GM04503 (cell line): ENCODE measurements at places on chromosomes 13 and 19.
A peak's percentile ranks its signal among the peaks of the same experiment; 100 is the strongest.

DNA sequence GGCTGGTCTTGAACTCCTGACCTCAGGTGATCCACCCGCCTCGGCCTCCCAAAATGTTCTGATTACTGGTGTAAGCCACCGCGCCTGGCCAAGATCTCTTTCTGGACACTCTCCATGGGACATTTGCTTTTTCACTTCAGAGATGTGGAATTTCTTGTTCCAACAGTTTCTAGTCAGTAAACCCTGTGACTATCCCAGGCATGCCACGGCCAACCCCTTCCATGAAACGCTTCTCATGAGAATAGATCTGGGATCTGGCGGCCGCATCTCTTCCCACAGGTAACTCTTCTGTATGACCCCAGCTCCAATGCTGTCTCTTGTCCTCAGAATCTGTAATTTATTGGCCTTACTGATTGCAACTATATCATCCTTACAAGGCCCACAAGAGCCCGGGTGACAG, 16.2 kb downstream of the PLPP2 start:
- DNase-seq: no peak

DNA sequence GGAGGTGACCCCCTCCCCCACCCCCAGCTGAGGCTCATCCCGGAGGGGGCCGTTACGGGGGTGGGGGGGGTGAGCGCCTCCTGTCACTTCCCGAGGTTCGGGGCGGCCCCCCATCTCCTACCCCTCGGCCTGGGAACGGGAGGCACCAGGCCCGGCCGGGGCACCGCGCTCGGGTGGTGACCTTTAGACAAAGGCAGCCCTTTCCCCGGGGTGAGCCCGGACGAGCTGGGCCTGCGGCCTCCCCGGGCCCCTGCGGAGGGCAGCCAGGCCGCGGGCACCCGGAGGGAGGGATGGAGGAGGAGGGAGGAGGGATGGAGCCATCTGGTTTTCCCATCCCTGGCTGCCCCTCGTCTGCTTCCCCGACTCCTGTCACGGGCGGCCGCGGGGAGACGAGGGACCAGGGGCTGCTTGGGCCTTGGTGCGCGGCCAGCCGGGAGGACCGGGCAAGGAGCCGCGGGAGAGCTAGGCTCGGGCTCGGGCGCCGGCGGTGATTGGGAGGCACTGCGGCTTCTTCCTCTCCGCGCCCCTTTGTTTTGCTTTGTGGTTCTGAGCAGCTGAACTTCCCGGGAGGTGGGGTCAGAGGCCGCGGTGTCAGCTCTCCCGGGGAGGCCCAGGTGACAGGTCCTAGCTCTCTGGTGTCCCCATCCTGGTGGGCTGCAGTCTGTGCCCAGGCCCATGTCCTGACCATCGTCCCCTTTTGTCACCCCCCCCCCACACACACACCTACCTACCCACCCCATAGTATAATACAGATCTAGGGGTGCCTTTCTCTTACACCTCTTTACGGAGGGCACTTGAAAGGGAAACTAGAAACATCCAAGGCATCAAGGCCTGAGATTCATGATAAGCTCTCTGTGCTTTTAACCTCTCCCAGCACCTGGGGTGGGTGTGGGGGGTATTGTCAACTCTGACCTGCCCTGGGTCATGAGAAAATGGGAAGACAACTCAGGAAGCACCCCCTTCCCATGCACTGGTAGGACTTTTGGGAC, 1.3 kb downstream of the BICRA start:
- DNase-seq: no peak

DNA sequence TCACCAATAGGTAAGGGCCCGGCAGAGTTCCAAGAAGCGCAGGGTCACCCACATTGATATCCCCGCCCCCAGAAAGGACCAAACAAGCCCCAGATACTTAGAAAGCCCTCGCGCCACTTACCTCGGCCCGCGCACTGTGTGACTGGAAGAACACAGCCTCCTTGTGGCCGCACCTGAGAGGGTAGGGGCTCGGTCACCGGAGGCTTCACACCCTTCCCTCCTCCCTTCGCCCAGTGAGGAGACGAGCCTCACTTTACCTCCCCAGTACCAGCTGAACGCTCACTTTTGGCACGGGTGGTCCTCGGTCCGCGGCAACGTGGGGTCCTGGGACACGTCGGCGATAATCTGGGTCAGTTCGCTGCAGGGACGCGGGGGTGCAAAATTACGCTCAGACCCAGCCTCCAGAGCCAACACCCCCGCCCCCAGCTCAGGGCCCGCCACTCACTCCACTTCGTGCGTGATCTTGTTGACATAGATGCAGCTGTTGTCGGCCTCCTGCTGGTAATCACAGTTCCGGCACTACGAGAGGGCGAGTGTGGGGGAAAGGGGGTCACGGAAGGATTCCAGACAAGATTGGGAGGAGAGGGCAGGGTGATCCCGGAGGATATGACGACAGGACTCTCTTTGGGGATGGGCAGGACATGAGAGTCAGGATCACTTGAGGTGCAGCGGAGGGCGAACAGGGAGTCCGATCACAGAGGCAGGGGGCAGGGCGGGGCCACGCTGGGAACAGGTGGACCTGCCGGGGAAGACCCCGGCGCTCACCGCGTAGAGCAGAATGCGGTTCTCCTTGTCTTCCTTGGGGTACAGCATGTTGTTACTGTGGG, 568 bp downstream of the POLR2I start:
- DNase-seq: peak; percentile 12

DNA sequence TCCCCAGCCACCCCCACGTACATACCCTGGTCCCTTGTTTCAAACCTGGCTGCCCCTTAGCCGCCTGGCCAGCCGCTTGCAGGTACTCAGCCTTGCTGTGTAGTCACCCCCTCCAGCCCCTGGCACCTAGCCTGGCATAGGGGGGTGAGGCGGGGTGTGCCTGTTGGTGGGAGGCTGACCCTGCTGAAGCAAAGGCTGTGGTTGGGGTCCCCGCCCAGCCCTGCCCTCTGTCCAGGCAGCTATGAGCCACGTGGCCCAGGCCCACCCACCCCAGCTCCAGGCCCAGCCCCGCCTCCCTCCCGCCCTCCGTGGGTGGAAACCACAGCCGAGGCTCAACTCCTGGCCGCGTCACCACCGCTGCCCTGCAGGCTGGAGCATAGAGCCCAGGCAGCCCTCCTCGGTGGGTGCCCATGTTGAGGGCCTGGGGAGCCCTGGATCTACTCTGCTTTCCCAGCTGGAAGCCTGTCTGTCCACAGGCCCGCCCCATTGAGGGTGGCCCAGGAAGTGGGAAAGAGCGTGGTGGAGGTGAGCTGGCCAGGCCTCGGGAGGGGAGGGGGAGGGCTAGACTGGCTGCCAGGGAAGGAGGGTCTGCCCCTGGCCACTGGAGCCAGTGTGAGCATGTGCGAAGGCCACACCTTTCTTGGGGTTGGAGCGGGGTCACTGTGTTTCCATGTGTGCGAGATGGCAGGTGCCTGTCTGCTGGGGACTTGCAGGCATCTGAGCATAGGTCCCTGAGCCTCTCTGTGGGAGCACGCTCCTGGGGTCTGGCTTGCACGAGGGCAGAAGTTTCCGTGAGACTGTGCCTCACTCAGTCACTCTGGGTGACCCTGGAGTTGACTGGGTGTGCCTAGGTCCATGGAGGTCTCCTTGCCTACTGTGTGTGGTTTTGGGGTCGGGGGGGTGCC, 31.0 kb downstream of the PAK4 start:
- DNase-seq: no peak

DNA sequence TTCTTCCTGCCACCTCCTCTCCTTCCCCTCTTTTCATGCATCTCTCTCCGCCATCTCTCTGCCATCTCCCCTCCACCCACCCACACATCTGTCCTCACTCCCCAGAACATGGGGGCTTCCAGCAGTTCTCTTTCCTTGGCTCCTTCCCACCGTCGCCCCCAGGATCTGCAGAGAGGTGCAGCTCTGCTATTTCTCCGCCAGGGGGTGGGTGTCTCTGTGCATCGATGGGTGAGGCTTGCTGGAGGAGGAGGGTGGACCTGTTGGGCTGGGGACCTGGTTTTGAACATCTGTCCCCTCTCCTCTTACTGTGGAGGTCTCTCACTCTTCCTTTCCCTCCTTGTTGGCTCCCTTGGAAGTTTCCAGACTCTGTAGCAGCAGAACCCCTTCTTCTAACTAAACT, 51.7 kb downstream of the MYH14 start:
- DNase-seq: no peak

DNA sequence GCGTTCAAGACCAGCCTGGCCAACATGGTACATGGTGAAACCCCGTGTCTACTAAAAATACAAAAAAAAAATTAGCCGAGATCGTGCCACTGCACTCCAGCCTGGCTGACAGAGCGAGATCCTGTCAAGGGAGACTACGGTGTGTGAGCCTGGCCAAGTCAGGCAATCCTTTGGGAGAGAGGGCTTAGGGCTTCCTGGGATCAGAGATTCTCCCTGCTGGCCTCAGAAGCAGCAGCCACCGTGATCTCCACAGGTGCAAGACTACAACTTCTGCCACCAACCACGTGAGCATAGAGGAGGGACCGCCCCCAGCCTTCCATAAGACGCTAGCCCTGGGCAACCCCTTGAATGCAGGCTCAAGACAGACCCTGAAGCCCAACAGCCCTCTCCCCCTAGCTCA, 7.6 kb downstream of the MFSD12 start:
- no peak for DNase-seq

DNA sequence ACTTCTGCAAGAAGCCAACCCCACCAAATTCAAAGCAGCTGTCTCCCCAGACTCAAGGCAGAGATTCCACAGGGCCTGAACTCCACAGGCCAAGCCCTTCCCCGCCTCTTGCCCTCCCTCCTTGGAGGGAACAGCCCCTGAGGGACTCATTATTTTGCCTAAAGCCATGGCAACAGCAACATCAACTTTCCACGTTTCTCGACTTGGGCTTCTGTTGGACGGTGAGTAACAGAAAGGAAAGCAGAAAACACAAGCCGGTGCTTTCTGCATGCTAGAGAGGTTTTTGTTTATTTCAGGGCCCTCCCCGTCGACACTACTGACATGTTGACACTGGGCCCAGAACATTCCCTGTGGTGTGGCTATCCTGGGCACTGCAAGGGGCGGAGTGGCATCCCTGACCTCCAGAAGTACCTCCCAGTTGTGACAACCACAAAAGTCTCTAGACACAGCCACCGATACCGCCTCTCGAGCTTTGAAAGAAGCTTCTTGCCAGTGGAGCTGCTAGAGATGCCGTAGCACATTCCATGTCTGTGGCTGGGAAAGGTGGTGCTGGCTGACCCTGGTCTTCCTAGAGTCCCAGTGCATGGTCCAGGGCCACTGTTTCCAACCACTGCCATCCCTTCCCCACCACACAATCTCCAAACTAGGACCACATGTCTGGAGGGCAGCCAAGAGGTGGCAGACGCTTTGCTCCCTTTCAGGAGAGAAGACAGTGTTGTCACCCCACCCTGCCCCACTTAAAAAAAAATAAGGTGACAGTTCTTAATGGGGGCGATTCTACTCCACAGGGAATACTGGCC, 12.8 kb downstream of the CAPS start:
- DNase-seq: peak; percentile 97

DNA sequence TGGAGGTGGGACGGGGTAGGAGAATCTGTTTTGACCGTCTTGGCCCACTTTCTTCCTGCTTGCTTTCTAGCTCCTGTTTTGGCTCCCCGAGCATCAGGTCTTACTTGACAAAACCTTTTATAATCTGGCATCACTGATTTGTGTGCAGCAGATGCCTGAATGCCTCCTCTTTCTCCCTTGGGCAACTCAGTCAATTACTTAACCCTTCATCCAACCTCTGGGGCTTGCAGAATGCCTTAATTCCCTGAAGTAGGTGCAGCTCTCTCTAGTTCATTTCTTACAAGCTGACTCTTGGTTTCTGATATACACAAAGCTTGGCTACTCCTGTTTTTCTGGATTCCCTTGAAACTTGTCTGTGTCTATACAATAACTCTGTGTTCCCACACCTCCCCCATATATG, 5.7 kb upstream of the NUP58 start:
- no peak for DNase-seq

DNA sequence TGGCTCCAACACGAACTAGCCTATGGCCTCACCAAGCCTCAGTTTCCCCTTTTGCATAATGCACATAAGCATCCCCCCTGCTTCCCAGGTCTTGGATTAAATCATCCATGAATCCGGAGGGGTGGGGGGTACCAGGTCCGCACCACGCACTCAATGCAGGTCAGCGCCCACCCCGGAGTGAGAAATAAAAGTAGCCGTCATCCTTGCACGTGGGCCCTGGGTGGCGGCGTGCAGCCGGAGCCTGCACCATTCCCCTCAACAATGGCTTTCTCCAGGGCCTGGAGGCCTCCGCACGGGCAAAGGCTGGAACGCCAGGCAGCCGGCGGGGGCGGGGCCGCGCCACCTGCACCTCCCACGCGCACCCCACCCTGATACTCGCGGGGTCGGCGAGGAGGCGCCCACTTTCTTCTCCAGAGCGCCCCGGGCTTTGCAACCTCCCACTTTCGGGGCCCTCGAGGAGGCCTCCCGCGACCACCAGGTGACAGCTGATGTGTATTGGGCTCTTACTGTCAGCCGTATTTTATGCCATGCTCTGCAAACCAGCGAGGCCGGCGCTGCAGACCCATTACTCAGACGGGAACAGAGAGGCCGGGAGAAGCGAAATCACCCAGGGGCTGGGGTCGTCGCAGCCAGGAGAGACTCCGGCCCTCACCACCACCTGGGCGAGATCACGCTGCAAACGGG, 767 bp upstream of the GADD45B start:
- DNase-seq: no peak

DNA sequence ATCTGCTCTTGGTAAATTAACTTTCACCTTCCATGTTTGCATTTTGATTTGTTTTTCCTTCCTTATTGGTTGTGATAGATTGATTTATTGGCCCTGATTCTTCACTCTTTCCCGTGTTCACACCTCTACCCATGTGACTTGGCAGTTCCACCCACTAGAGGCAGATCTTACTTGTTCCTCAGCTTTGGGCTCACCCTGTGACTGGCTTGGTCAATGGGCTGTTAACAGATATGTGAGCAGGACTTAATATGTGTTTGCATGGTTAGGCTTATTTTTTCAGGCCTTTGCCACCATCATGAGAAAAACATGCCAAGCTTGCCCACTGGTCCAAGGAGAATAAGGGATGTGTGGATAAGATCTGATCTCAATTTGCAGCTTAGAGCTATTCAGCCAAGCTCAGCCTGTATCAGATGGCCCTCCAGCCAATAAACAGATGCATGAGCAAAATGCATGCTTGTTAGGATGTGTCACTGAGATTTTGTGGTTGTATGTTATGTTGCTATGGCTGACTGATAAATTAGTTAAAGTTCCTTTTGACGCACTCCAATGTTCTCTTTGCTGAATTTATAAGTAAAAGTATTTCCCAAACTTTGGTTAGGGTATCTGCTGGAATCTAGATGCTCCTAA, 48.0 kb downstream of the RGCC start:
- DNase-seq: peak; percentile 86

DNA sequence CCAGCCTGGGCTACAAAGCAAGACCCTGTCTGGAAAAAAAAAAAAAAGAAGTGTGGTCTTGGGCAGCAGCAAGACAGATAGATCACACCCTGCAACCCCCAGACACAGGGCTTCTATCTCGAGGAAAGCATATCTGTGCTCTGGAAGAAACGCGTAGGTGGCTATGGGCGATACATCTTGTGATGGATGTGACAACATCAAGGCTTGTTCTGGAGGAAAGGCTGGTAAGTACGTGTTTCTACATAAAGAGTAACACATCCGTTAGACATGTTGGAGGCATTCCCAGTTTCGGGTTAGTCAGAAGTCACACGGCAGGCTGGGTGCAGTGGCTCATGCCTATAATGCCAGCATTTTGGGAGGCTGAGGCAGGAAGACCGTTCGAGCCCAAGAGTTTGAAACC, 6.6 kb upstream of the DHDH start:
- peak; percentile 91 for DNase-seq
